Activated CD8-positive, alpha-beta memory T cell treated with anti-CD3 and anti-CD28 coated beads for 4 hours (primary cell): ENCODE measurements at places on chromosomes 3 and 15.

DNA sequence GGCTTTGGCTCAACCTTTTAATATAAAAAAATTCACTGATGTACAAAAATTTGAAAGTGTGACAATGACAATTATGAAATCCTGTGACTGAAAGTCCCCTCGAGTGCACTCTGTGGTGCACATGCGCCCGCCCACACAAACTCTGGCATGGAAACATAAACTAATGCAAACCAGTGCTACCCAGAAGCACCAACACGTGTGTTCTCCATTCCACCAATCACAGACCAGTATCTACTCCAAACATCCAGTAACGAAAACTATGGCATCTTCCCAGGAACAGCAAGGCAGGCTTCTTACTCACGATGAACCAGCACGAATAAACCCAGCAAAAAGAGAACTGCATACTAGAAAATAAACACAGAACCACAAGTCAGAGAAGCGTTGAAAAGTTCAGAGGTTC lies 11.7 kb upstream of the NMB start:
- DNase-seq, result no peak

- no peak for DNase-seq
These were observed 1046.3 kb downstream of the DIPK2A start for GRCh38 chr3:145017959-145018358.

DNA sequence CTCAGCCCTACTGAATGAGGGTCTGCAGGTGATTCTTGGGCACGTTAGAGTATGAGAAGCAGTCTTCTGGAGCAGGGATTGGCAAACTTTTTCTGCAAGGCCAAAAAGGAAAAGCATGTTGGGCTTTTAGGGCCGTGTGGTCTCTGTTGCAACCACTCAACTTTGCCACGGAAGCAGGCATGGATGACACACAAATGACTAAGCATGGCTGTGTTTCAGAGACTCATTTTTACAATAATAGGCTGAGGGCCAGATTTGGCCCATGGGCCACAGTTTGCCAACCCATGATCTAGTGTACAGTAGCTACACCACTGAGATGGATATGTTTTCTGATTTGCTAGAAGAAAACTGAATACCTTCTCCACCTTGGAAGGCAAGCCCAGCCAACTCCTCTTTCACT lies 66.1 kb upstream of the PRICKLE2 start:
- DNase-seq, result no peak

DNA sequence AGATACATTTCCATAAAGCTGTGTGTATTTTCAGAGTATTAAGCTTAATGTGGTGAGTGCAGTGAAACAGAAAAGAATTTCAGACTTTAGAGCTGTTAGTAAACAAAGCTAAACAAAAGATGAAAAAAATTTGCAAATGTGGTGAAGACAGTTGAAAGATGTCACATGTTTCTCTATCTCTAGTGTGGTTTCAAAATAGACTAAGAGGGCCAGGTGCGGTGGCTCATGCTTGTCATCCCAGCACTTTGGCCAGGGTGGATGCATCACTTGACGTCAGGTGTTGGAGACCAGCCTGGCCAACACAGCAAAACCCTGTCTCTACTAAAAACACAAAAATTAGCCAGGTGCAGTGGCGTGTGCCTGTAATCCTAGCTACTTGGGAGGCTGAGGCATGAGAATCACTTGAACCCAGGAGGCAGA lies 466.0 kb upstream of the NR2F2 start:
- DNase-seq, result no peak

GRCh38 chr15:83113881-83114674 lies 6.6 kb downstream of the TM6SF1 start:
- DNase-seq, result no peak

- DNase-seq, result no peak
These were observed 399.7 kb downstream of the VPS13C start for GRCh38 chr15:61660579-61660978.

- no peak for DNase-seq
These were observed 64.5 kb downstream of the KLHL25 start for GRCh38 chr15:85730001-85730820.

DNA sequence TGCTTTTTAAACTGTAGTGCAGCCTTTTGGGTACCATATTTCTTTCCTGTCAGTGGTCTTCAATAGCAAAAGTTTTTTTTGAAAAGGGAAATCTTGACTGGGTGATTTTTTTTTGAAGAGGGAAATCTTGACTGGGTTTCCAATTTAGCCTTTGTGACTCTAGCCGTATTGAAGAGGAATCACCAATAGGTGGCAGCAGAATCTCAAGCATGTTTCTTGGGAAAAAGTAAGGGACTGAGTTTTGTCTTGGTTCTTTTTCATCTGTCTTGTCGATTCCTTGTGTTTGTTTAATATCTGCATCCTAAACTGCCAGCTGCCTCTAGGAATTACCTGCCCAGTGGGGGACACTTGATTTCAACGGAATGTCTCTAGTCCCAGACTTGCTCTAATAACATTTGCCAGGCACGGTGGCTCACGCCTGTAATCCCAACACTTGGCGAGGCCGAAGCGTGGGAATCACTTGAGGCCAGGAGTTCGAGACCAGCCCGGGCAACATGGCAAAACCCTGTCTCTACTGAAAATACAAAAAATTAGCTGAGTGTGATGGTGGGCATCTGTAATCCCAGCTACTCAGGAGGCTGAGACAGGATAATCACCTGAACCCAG lies 89.2 kb downstream of the RBPMS2 start:
- no peak for DNase-seq

DNA sequence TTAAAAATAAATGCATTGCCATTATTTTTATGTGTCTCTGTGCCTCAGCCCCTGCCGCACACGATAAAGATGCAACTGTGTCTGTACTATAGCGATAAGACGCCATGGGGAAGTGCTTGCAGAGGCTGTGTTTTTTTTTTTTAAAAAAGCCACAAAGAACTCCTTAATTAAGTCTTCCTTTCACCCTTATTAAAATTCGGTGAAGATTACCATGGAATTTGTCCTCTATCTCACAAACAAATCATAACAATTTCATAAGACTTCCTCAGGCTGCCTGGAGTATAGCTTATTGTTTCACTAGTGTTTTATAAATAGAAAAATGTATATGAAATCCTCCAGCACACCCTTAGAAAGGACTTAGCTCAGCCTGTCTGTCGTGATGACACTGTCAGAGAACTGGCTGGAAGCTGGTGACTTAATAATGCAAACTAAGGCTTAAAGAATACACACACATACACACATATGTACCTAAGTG lies 374.8 kb upstream of the SLCO3A1 start:
- DNase-seq, result no peak

DNA sequence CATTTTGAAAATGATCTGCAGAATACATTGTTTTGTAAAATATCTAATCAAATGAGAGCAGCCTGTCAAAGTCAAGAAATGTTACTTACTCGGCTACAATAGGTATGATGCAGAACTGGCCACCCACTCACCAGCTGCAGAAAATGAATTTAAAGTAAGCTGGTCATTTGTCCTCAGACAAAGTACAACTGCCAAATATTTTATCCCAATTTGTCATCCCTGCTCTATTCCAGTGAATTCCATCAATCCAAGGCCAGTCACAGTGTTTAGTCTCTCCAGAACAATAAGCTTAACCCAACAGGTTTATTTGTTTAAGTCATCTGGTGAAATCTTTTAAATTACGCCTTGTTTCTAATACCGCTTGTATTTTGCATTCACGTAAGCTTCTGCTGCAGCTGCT lies 46.6 kb upstream of the TCF12 start:
- no peak for DNase-seq

DNA sequence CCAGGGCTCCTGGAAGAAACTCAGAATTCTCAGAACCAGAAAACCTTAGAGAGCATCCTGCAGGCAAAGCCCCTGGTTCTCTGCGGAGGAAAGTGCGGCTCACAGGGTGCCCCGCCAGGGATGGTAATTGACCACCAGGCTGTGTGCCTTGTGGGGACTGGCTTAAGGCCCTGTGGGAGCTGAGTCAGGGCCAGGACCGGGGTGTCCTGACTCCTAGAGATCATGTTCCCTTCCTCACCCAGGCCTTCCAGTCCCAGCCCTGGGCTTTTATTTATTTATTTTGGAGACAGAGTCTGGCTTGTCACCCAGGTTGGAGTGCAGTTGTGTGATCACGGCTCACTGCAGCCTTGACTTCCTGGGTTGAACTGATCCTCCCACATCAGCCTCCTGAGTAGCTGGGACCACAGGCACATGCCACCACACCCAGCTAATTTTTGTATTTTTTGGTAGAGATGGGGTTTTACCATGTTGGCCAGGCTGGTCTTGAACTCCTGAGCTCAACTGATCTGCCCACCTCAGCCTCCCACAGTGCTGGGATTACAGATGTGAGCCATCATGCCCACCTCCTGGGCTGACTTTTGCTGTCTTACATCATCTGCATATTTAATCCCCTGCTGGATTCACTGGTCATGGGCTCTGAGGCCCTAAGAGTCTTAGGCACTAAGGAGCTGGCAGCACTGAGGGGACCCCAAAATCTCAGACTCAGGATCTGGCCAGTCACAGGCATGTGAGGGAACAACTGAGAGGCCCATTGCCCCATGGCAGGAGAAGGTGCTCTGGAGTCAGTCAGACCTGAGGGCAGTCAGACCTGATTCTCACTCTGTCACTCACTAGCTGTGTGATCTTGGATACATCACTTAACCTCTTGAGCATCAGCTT lies 20.4 kb upstream of the LAMP3 start:
- DNase-seq, result no peak

GRCh38 chr3:46987319-46987742 lies 7.9 kb downstream of the NBEAL2 start:
- DNase-seq, result no peak

DNA sequence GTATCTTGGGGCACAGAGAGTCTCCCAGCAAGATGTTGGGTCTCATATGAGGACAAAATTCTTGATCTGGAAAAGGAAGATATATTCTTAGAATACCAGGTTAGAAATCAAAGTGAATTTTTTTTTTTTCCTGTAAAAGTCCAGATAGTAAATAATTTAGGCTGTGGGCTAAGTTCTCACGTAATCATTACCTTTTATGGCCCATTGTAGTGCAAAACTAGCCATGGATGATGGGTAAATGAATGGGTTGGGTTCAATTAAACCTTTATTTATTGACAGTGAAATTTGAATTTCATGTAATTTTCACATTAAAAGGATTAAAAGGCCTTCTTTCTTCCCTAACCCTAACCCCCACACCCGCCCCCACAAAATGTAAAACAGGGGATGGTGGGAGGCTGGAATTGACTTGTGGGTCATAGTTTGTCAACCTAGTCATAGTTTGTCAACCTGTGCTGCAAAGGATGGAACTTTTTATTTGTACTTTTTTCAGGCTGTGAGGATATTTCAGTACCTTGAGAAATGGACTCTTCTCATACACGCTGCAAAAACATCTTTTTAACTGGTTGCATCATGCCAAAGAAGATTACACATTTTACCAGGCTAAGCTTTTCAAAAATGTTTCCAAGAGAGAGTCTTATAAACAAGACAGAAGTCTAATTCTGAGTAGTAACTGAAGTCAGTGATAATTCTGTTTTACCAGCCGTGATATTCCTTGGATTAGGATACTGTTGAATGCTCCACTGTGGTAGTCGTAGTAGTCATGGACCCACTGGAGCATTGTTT lies 138.8 kb downstream of the AKAP13 start:
- DNase-seq, result no peak

GRCh38 chr3:100081986-100082692 lies 32.2 kb downstream of the FILIP1L start:
- DNase-seq, result no peak

- DNase-seq, result no peak
These were observed 276.0 kb downstream of the GBE1 start for GRCh38 chr3:81485444-81485865.

GRCh38 chr3:161296814-161297213 lies 74.5 kb downstream of the SPTSSB start:
- DNase-seq, result no peak

GRCh38 chr3:37492977-37493471 lies 318.6 kb upstream of the LRRFIP2 start:
- no peak for DNase-seq

DNA sequence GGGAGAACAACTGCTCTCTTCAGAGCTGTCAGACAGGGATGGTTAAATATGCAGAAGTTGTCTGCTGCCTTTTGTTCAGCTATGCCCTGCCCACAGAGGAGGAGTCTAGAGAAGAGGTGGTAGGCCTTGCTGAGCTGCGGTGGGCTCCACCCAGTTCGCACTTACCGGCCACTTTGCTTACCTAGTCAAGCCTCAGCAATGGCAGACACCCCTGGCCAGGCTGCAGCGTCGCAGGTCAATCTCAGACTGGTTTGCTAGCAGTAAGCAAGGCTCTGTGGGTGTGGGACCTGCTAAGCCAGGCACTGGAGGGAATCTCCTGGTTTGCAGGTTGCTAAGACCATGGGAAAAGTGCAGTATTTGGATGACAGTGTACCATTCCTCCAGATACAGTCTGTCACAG lies 12.3 kb upstream of the TMEM45A start:
- DNase-seq, result no peak

- no peak for DNase-seq
These were observed 285.5 kb upstream of the SLCO3A1 start for GRCh38 chr15:91568036-91568435.

GRCh38 chr15:99732751-99733267 lies 428 bp downstream of the LYSMD4 start:
- no peak for DNase-seq

DNA sequence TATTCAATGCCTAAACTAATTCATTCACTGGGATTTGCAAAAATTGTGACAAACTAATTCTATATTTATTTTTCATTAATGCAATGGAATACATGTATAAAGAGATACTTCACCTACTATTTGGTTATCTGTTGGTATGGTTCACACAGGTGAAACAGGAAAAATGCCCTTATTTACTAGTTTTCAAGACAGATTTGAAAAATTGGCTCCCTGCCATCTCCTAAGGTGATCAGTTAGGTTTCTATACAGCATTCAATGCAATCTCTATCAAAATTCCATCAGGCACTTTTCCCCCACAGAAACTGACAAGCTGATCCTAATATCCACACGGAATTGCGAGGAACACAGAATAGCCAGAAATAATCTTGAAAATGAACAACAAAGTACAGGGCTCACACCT lies 101.1 kb downstream of the DLG1 start:
- no peak for DNase-seq

GRCh38 chr15:89822951-89823711 lies 8.5 kb upstream of the ANPEP start:
- DNase-seq, result no peak

DNA sequence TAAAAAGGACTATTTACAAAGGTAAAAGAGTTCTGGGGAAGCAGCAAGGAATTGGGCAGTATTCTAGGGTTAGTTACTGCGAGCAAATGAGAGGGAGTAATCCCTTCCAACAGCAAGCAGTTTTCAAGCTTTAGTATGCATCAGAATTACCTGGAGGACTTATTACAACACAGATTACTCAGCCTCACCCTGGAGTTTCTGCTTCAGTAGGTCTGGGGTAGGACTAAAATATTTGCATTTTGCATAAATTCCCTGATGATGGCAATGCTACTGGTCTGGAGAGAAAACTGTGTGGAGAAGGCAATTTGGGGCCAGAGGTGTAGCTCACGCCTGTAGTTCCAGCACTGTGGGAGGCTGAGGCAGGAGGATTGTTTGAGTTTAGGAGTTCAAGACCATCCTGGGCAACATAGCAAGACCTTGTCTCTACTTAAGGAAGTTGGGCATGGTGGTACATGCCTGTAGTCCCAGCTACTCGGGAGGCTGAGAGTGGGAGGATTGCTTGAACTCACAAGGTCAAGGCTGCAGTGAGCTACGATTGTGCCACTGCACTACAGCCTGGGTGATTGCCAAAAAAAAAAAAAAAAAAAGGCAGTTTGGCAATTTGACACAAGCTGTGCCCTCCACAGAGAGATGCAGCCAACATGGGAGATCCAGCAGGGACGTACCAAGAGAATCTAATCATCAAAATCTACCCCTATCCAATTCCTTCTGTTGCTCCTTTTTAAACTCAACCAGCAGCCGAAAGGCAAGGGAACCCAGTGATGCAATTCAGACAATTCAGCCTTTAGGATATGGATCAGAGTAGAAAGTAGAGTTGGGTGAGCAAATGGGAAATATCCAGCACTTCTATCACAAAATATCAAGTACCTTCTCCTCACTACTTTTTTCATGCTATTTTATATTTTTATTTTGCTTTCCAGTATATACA lies 27.1 kb upstream of the AP4E1 start:
- DNase-seq, result no peak
